Activated CD4-positive, alpha-beta T cell treated with anti-CD3 and anti-CD28 coated beads, Interleukin-2, amount 10 ng/mL, durations not matched to agents 7 days and 5 days (primary cell): ENCODE measurements at places on chromosomes 5 and 9. TPM values are rescaled to one million over a fixed set of nuclear protein-coding genes. Genes with fewer than 3 reads are reported as not detected.
A peak's percentile ranks its signal among the peaks of the same experiment; 100 is the strongest.

MINAR2 gene
- not detected for total RNA-seq

MAP1B gene
- 0.06 TPM for total RNA-seq

SLC6A3 gene
- total RNA-seq: not detected

SMIM33 gene
- total RNA-seq: 1.1 TPM

CXCL14 gene
- total RNA-seq: not detected

C8G gene
- 1.8 TPM for total RNA-seq

DPM2 gene
- total RNA-seq: 80.4 TPM

NOXA1 gene
- 1.1 TPM for total RNA-seq

OTP gene
- total RNA-seq: not detected

FRRS1L gene
- total RNA-seq: not detected

CRHBP gene
- total RNA-seq: not detected

HTR1A gene
- not detected for total RNA-seq

- DNase-seq: no peak
These were observed 3.4 kb downstream of the SLC9A3 start for GRCh38 chr5:520850-521226.

DNA sequence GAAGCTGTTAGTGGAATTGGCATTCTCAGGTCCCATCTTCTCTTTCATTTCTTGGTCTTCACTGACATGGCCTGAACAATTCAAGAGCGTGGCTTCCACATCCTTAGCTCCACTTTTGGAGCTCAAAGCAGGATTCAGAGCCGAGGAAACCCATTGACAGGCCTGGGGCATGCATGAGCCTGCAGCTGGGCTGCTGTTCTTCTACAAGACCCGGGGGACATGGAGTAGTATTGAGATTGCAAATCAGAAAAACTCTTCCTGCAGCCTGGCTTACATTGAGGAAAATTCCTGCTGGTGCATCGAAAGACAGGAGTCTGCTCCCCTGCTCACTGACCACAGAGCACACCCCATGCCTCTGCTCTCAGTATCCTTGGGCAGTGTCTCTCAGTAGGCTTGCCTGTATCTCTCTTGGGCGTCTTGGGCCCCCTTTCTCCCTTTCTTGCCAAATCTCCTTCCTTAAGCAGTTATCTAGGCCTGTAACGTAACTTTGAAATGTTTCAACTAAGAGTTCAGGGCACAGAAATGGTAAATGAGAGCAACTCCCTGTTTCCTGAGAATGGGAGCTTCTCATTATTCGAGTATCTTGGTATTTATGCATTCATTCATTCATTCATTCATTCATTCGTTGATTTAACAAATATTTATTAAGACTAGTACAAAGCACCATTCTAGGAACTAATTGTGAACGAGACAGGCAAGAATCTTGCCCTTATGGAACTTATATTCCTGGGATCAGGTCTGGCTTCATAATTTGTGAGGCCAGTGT, 603.6 kb upstream of the CLINT1 start:
- no peak for DNase-seq

DNA sequence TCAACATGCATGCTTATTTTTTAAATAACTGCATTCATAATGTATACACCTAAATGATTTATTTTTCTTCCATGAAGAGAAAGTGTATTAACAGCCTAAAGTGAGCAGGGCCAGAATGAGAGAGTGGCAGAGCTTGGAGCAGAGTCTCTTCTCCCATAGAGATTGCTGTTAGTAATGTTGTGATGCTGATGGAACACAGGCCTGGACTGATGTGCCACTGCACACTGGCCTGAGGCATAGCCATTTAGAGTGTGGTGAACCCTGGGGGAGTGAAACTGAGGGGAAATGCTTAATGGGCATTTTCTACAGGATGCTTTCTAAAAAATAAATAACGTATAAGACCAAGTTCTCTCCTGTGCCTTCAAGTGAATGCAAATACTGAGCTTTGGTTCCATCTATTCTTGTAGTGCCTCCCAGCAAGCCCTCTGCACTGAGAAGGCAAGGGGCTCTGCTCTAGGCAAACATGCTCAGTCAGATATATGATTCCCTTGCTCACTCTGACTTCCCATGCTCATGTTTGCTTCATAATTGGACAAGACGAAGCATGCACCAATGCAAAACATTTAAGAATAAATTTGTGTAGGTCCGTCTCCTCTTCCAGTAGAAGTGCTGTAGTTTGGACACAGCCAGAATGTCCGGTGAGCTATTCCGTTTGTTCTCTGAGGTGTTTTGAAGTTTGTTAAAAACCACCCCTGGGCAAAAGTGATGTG, 185.7 kb downstream of the PBX3 start:
- no peak for DNase-seq

GRCh38 chr5:136190091-136190720, 2.8 kb downstream of the SMIM32 start:
- DNase-seq: no peak

DNA sequence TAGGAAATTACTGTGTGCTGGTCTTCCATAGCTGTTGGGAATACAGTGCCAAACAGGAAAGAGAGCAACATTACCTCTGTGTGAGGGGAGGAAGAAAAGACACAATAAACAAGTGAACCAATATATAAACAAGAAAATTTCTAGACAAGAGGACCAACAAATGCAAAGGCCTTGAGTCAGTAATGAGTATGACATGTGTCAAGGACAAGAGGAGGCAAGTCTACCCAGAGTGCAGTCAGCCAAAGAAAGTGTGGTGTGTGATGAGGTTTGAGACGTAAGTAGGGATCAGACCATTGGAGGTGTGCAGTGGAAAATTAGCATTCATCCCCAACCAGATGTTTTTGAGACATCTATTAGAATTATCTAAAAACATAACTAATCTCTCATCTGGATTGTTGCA, 69.5 kb upstream of the CDH6 start:
- no peak for DNase-seq

DNA sequence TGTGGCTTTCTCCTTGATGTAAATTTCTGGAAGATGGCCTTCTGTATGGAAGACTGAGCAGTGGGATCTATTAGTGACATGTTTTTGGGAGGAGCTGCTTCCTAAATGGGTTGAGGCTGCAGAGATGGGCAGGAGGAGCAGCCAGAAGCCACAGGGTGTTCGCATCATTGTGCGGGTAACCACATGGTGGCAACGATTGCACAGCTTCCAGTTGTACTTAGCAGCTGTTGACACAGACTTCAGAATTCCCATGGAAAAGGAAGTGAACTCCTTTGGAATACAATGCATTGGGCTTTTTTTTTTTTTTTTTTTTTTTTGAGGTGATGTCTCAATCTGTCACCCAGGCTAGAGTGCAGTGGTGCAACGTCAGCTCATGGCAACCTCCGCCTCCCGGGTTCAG, 297.3 kb downstream of the NR3C1 start:
- DNase-seq: no peak

GRCh38 chr9:125743682-125744428, 3.3 kb upstream of the PBX3 start:
- no peak for DNase-seq

- no peak for DNase-seq
These were observed 1.6 kb upstream of the DBN1 start for GRCh38 chr5:177474846-177475562.

DNA sequence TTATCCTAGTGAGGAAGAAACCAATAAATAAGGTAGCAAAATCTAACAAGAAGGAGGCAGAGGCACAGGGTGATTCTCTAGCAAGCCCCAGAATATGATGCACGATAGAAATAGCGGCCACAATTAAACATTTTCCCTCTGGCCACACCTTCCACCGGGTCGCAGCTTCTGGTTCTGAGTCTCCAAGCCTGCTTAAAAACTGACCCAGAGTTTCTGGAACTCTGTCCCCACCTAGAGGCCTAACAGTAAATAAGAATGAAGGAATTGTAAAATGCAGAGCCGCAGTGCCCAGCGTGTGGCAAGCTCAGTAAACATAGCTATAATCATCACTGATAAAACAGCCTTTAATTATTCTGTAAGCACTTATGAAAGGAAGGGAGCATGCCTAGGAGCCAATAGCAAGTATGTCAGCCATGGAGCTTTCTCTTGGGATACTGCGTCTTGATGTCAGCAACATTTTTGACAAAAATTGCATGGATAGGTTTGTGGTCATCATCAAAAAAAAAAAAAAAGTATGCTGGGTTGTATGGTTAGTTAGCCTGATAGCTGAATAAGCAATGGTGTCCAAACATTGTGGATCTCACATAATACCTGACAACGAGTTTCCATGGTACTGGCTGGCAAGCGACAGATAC, 465.5 kb downstream of the DNAH5 start:
- no peak for DNase-seq

DNA sequence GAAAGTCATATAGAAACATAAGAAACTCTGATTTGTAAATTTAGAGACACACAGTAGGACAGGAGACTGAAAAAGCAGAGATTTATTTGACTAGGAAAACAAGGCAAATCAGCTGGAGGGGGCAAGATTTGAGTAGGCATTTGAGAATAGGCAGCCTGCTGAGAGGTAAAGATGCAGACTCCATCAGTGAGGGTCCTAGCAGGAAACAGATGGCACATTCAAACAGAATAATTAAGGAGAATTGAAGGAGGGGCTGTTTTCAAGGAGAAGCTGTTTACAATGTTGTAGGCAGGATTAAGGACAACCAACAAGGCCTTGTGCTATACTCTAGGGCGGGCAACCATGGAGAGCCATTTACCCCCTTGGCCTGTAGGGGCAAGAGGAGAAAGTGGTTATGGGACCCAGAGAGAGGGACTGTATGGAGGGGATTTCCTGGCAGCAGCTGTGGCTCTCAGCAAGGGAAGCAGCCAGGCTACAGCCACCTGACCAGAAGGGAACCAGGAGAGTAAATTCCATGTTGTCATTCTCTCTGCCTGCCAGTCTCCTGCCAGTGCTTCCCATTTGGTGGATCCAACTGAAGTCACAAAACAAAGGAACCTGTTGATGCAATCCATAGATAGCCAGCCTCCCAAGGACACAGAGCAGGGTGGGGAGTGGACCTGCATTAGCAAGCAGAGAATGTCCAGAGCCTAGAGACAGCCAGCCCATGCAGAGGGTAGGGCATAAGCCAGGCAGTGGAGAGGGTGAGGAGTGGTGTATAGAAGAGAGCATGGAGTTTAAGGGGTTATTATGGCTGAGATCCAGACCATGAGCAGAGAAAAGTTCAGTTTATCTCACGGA, 38.2 kb downstream of the PAPPA start:
- DNase-seq: no peak

DNA sequence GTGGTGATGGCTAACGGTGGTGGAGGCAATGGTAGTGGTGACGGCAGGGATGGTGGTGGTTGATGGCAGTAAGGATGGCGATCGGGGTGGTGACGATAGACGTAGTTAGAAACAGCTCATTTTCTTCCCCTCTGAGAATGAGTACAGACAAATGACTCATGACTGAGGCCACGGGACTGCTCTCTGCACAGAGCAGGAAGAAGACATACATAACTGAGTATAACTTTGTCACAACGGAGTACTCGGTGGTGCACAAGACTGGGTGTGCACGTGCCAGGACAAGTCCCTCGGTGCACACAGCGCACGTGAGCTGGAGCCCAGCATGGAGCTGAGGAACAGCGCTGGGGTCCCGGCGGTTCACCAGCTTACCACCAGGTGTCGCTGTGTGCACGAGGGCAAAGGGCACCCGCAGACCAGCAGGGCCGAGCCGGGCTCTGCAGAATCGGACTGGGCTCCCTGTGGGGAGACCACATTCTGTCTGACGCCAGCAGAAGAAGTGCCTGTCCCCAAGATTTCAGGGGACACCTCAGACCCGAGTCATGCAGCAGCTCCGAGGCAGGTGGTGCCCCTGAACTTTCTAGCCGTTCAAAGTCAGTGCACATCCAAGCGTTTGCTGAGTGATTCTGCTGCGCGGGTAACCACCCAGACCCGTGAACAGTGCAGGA, 188.6 kb downstream of the FSTL4 start:
- DNase-seq: peak; percentile 73

- no peak for DNase-seq
These were observed 70.5 kb downstream of the MLLT3 start for GRCh38 chr9:20551835-20552234.

DNA sequence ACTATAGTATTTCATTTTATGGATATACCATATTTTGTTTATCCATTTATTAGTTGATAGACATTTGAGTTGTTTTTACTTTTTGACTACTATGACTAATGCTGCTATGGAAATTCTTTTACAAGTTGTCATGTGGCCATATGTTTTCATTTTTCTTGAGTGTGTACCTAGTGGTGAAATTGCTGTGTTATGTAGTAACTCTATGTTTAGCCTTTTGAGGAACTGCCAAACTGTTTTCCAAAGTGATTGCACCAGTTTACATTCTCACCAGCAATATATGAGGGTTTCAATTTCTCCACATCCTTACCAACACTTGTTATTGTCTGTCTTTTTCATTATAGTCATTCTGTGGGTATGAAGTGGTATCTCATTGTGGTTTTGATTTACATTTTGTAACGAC, 75.4 kb downstream of the GRIA1 start:
- DNase-seq: no peak

DNA sequence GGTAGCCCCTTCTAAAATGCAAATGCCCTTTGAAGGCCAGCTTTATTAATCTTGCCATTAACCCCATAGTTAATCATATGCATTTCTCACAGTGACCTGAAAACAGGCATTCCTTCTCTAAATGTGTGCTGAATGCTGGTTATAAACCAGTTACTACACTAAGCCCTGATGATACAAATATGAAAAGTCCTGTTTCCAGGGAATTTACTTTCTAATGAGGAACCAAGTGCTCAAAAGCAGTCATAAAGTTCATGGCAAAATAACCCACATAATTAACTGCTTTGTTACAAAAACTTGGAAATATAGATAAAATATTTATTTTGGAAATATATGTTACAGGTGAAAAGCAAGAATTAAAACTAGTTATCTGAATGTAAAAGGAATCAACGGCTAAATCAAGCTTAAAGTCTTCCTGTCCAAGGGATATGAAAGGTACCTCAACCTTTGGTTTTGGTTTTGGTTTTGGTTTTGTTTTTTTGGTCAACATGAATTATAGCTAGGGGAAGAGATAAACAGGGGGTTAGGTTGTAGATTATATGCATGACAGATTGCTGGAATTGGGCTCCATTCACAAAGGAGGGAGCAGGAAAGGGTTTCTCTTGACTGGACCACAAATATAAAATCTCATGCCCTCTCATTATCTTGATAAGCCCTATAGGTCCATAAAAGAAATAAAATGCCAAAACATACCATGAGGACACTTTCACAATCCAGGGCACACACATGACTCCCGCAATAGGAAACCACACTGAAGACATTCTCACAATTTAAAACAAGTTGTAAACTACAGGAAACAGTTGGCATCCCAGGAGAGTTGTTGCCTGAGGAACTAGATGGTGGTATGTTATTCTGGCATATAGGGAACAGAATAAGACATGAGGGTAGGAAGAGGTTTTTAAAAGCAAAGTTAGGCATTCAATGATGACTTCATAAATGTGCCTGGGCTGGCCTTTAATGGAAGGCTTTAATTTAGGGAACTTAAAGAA, 46.7 kb upstream of the MACIR start:
- no peak for DNase-seq
